Suppressor macrophage treated with lipopolysaccharide for 4 hours (primary cell): ENCODE measurements at places on chromosomes 3 and 15.

GRCh38 chr15:90664650-90665287, 52.4 kb upstream of the BLM start:
- peak; percentile 40 for DNase-seq

- no peak for DNase-seq
Observed at GRCh38 chr15:38220606-38221273, 31.9 kb upstream of the SPRED1 start.

- no peak for DNase-seq
Observed at GRCh38 chr15:33492434-33493052, 181.8 kb downstream of the RYR3 start.

DNA sequence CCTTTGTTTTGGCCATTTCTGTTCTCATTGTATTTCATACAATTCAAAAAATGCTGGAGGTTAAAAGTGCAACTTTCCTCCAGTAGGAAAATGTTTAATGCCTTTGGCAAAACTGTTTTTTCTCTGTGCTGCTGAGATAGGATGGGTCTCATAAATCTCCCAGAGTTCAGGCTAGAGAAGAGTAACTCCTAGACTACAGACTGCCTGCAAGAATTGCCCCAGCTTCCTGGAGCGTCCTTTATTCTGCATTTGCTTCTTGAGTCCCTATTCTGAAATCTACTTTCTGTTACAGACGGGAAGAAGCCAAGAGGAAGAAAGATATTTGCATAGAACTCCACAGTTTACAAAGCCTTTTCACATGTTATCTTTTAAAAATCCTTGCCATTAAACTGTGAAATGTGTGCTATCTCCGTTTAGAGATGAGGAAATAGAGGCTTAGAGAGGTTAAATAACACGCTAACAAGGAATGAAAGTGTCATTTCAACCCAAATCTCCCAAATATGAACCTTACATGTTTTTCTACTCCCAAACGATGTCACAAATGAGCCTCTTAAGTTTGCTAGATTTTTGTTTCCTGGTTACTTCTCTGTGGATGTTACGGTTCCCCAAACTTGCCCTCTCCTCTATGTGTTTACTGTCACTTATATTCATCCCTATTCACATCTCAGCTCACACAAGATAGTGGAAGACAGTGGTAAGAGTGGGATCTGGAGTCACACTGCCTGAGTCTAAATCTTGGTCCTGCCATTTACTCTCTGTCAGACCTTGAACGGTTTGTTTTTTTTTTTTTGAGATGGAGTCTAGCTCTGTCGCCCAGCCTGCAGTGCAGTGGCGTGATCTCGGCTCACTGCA, 17.4 kb downstream of the NANOGP8 start:
- no peak for DNase-seq

DNA sequence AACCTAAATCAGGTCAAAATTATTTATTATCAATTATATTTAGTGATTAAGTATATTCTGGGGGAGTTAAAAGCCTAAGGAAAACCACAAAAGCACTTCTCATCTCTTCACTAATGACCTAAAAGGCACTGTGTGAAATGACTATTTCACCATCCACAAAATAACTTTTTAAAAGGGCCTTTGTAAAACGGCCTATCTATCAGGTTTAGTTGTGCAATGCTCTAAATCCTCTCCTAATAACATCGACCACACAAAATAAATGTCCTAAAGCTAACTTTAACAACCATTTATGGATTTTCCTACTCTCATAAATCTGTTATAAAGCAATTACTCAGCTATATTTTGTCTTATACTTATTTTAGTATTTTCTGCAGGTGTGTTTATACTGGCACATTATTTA, 1066.3 kb downstream of the ROBO1 start:
- DNase-seq = no peak

- peak; percentile 89 for DNase-seq
Observed at GRCh38 chr3:14319654-14320182, 82.7 kb upstream of the SLC6A6 start.

DNA sequence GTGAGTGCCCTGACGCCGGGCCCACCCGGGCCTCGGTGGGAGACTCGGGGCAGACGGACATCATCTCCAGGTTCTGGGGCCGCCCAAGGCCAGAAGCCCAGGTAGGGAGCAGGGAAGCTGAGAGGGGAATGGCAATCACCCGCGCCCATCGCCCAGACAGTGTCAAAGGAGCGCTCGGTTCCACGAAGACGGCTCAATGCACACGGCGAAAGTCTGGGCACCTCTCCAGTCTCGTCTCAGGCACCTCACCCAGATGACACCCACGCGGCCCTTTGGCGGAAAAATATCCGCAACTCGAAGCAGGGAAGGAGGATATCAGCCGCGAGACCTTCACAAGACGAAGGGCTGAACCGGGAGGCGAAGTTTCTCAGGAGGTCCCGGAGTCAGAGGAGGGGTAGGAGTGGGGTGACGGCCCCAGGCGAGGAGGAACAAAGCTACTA, 916 bp downstream of the IL17RD start:
- no peak for DNase-seq

DNA sequence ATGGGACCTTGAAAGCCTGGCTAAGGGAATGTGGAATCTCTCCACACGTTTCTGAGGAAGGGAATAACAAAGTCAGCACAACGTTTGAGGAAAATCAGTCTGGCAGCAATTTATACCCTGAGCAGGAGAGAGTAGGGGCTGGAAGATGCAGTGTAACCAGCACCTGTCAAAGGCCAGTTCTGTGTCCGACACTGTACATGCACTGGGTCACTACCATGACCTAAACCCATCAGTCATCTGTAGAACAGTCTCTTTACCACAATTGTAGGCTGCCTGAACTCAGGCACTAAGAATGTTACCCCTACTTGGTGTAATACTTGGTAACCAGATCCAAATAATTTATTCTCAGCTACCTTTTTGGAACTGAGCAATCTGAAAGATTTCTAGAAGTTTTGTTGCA, 113.4 kb downstream of the FEZF2 start:
- DNase-seq = no peak

- peak; percentile 25 for DNase-seq
Observed at GRCh38 chr3:183259621-183260020, 6.6 kb downstream of the B3GNT5 start.

DNA sequence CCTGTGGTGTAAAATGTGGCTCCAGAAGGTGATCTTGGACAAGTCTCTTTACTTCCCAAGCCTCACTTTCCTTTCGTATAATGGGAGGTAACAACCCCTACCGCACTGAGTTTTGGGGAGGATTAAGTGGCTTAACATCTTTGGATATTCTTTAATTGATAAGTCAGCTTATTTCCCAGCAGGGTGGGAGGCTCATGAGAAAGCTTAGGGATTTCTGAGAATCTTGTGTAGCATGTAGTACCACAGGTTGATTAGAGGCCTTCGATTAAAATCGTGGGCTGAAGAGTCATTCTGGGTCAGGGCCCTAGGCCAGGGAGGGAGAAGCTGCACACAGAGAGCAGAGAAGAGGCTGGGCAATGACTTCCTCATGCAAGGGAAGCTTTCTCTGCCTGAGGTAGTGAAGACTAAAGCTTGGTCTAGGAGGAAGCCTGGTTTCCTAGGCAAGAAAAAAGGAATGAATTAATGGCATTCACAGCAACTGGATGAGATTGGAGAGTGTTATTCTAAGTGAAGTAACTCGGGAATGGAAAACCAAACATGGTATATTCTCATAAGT, 1.5 kb upstream of the NMNAT3 start:
- peak; percentile 24 for DNase-seq

GRCh38 chr15:67782691-67782991, 42.7 kb upstream of the SKOR1 start:
- no peak for DNase-seq

- no peak for DNase-seq
Observed at GRCh38 chr15:38724827-38725226, 160.2 kb upstream of the RASGRP1 start.

DNA sequence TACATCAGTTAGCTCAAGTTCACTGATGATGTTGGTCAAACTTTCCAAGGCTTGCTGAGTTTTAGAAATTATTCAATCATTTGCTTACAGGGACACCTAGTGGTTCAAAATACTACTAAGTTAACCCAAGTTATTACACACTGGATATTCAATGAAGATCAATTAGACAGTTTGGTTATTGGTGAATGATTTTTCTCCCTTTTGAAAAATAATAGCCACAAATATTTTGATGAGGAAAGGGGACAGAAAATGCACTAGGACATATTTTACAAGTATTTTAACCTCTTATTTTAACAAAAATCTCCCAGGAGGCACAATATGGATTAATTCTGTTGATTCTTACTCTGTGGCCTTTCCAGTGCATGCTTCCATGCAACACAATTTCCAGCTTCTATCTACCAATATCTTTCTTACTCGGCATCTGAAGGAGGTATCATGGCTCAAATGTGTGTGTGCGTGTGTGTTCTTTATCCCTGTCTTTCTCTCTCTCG, 20.1 kb upstream of the GOLGA6L2 start:
- peak; percentile 9 for DNase-seq

- no peak for DNase-seq
Observed at GRCh38 chr3:39641274-39641673, 168.1 kb upstream of the MYRIP start.

GRCh38 chr3:113746548-113747282, at the start of gene ATP6V1A:
Gene ATP6V1A, plus strand, starts transcription at chr3:113747035. Its CDS starts 31,719 bp downstream, at chr3:113778754.
- peak; percentile 95 for DNase-seq

DNA sequence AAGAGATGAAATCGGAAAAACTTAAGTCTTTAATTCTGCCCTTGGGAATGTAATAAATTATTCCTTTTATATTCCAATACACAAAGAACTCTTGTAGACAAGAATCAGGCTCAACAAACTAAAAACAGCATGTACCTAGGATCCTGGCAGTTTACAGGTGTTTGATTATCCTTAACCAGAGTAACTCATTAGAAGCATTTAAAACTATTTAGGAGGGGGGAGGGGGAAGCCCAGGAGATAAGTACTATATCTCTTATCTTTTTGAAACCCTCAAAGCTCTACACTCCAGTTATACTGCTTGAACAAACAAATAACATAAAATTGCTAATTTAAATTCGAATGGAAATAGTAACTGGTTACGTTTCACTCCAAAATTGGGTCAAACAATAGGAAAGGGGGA, 1.9 kb downstream of the CNBP start:
- no peak for DNase-seq

- DNase-seq = peak; percentile 55
Observed at GRCh38 chr3:33047842-33048834, 48.8 kb downstream of the GLB1 start.

- DNase-seq = no peak
Observed at GRCh38 chr15:97680606-97681220, 279.8 kb upstream of the ARRDC4 start.

DNA sequence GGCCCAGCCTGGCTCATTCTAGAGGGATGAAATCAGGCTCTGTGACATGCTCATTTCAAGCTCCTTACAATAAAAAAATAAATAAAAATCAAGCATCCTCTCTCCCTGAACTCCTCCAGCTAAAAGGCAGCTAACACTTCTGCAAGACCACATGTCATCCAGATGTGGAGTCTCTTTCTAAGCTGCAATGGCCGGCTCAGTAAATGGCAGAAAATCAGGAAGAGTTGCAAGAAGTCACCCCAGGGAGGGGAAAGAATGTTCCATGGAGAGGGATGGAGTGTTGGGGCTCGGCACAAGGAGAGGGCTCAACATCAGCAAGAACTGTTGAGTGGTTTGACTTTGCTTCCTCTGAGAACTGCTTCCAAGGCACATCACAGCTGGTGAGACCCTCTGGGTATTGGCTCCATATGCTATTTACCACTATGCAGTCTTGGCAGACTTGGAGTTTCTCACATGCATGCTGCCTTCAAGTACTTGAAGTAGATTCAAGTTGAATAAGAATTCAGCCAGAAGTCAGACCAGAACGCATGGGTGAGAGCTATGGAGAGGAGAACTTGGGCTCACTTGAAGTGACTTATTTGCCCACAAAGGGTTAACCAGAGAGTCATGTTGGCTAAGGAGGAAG, 689.0 kb downstream of the NTRK3 start:
- no peak for DNase-seq

GRCh38 chr15:67880651-67881182, 40.9 kb upstream of the RNU6-1 start:
- DNase-seq = peak; percentile 80

GRCh38 chr3:2978977-2979732, 131.0 kb downstream of the IL5RA start:
- DNase-seq = no peak

GRCh38 chr3:114900908-114901307, 246.2 kb downstream of the ZBTB20 start:
- no peak for DNase-seq

DNA sequence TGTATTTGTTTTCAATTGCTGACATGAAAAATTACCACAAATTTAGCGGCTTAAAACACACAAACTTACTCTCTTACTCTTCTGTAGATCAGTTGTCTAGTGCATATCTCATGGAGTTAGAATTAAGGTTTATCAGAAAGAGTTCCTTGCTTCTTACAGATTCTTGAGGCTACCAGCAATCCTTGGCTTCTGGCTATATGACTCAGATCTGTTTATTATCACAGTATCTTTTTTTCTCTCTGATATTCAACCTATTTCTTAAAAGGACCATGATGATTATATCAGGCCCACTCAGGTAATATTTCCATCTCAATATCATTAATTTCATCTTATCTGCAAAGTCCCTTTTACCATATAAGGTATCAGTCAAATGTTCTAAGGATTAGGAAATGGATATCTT, 263.5 kb upstream of the BCHE start:
- DNase-seq = no peak

DNA sequence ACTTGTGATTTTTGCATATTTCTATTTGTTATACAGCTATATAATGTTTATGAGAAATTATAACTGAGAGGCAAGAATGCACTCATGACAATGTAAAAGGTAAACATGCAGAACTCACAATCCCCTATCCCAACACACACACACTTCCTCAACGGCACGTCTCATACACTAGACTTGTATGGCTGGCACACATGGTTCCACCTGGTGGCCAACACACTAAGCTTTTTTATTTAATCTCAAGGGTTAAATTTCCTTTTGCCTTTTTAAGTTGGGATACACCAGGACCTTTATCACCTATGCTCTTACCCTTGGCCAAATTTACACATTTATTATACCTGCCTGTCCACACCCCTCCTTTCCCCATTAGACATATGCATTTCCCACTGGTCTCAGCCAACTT, 88.6 kb upstream of the PSMD6 start:
- no peak for DNase-seq

DNA sequence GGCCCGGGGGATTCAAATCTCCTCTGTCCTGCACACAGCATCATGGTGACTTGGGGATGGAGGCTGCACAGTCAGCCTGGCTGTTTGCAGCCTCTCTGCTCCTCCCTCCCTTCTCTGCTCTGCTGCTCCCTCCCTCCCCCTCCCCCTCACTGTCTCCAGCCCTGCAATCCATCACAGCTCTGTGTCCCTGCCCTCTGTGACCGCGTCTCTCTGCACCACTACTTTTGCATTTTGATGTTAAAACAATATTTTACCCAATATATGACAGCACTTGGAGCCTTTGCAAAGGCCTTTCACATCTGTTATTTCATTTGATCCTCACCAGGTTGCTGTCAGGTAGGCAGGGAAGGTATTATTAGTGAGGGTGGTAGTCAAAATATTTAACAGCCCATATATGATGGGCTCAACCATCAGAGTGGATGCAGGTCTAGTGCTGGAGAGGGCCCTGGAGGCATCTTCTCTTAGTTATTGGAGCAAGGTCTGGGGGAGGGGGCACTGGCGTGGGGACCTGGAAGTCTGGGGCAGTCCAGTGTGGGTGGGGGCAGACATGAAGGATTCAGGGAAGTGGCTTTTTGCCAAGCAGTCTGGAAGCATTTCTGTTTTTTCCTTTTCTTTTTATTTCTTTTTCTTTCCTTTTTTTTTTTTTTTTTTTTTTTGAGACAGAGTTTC, 16.3 kb upstream of the VPS8 start:
- no peak for DNase-seq
